ENCODE measurements at places on chromosomes 6 and 20.

- no peak for DNase-seq
These were observed 55.4 kb upstream of the BMP2 start for GRCh38 chr20:6711951-6712649.

GRCh38 chr6:27863962-27864905, 48.0 kb downstream of the OR2B2 start:
- DNase-seq, result no peak

DNA sequence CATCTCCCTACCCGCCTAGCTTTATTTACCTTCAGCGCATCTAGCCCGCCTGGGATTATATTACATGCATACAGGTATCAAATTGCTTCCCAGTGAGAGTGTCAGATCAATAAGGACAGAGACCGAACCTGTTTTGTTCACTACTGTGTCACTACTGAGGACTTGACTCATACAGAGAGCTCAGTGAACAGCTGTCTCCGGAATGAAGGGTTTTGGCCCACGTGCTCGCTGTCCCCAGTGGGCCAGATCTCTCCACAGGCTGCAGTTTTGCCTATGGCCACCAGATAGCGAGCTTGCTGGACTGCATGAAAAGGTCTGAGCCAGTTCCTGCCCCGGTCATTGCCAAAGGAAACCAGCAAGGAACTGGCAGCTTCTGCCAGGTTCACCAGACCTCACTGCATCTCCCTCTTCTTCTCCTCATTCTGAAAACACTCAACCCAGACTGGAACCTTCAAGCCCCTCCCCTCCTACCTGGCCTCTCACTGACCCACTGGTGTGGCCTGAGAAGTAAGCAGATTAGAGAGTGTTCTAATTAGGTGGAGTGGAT, 150.8 kb downstream of the ZMYND8 start:
- DNase-seq, result no peak

GRCh38 chr6:82842721-82843120, 222.9 kb downstream of the UBE3D start:
- DNase-seq, result no peak

GRCh38 chr6:133632206-133632605, 256.7 kb upstream of the TCF21 start:
- no peak for DNase-seq

DNA sequence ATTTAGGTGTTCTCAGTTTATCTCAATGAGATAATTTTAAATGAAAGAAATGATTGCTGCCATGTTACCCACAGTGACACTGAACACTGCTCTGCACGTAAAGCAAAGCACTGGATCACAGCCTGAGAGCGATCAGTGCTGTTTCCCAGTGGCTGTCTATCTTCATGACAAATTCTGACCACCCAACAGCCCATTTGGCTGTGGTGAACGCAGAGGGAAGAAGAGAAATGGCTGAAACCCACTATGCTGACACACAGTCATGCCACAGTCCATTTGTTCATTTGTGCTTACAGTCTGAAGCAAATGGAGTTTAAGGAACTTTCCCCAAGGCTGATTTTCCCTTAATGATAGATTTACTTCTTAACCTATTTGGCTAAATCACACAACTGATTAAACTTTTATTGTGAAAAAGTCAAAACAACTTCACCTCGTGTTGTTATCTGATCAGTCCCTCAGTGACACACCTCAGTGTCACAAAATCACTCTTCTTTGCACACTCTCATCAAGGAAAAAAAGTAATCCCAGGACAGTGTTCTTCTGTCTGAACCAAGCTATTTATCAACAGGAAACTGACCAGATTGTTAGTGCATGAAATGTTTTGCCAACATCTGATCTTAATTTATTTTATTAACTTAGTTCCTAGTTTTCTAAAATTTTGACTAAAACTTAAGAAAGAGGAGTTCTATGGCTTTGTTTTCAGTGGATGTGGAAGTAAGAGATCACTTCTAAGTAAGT, 225.1 kb downstream of the TBX18 start:
- no peak for DNase-seq

DNA sequence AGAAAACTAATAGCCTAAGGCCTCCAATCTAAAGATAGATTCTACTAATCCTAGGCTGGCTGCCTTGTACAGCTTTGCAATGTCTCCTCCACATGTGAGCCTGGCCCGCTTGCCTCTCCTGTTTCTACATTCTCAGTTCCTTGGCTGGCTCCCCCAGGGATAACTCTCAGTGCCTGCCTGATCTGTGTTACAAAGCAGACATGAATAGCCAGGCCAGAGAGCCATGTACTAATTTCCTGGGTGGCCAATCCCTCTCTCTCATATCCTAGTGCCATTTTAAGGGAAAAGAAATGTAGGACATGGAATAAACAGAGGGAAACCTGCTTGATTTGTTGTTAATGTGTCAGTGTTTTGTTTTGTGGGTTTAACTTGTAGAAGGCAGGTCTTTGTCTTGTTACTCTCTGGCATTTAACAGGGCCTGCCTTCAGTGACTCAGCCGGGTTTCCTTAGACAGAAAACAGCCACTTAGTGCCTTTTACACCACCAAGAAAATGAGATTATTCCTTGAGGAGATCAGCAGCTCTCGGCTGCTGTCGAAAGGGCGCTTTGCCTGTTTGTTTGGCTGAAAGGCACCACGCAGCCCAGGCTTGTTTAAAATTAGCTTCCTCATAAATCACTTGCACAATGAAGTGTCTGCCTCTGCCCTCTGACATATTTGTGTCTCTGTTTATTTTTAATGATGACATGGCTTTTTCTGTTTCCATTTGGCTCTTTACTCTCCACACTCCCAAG, 702.7 kb downstream of the MAFB start:
- peak; percentile 15 for DNase-seq

GRCh38 chr6:130593200-130593599, 227.4 kb downstream of the TMEM200A start:
- DNase-seq, result no peak

DNA sequence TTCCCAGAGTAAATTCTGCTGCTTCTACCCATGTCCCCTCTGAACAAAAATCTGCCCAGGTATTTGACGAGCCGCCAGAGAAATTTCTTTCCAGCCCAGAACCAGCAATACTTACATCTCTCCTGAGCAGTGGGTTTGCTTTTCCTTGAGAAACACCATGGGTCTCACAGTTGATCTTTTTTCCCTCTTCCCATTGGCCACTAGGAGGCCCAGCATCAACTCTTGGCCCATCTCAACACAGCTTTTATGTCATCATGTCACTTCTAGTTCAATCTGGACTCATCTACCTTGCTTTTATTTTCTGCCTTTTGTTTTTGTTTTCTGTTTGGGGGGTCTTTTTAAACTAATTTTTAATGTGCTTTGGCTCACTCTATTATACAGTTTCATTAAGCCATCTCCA, 18.8 kb downstream of the MAFB start:
- no peak for DNase-seq

- no peak for DNase-seq
These were observed 108.9 kb upstream of the AHI1 start for GRCh38 chr6:135606392-135606791.

GRCh38 chr6:49888742-49889431, 22.6 kb upstream of the CRISP1 start:
- DNase-seq, result no peak

- DNase-seq, result no peak
These were observed 25.7 kb downstream of the KCNK5 start for GRCh38 chr6:39203436-39204159.

- DNase-seq, result no peak
These were observed 293.2 kb upstream of the QKI start for GRCh38 chr6:163121270-163121669.

DNA sequence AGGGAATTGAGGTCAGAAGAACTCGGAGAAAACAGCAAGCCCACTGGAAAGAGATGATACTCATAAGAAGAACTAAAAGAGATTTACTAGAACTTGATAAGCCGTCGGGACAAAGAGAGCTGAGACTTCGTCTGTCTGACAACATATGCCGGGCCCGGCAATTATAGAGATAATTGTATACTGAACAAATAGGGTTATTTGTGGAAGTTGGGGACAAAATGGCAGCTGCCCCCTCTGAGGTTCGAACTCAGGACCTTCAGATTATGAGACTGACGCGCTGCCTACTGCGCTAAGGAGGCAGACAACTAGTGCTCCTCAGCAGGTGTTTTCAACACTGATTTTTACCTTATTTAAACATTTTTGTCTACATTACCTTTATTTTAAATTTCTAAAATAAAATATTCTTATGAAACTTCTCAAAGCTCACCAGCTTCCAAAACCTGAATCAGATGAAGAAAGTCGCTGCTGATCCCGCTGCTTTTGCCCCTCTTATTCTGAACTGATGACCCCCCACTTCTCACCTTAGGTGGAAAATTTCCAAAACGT, 29.3 kb upstream of the TRIM27 start:
- no peak for DNase-seq

DNA sequence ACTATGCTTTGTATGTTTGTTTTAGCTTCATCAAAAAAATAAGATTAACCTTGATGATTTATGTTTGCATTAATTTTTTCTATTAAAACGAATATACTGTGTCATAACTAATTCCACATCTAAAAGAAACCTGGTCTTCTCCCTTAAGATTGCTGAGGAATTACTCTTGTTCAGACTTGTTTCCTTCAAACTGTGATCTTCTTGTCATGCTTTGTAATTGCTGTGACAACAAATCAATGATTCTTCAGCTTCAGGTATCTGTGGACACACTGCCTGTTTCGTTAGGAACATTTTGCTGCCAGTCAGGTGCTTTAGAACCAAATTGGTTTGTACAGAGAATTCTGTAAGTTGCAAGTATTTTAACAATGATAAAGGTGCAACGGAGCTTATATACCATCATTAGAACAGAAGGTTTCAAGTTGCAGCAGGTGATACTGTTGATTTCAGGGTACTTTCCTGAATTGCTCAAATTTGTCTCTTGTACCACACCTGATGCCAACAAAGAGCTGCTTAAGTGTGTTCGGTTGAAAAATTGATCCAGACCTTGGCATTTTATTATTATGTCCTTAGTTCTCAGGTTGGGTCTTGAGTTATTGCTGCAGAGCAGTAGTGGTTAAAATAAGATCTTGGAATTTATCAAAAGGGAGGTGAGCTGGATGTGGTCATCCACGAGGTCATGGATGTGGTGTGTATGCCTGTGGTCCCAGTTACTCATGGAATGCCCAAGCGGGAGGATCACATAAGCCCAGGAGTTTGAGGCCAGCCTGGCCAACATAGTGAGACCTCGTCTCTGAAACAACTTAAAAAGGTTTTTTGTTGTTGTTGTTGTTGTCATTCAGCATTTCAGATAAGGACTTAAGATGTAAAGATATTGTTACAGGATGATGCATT, 19.5 kb downstream of the SYTL3 start:
- DNase-seq, result no peak

GRCh38 chr6:22042706-22043105, 254.1 kb downstream of the PRL start:
- no peak for DNase-seq

GRCh38 chr6:136210398-136211165, 39.5 kb downstream of the MTFR2 start:
- DNase-seq, result no peak

DNA sequence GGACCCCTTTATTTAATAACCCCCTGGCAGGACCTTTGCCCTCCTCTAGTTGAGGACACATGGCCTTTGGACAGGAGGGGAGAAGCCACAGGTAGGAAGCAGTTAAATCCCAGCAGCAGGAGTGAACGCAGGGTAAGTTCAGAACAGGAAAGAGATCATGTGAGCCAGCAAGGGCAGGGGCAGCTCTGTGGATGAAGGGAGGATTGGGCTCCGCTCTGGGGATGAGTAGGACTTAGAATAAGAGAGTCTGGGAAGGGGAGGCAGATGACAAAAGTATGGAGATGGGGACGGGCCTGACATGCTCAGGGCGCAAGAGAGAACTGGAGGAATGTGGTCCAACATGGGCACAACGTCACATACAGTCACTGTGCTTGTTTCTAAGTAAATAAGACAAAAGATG, 89.0 kb downstream of the NDUFAF5 start:
- no peak for DNase-seq

DNA sequence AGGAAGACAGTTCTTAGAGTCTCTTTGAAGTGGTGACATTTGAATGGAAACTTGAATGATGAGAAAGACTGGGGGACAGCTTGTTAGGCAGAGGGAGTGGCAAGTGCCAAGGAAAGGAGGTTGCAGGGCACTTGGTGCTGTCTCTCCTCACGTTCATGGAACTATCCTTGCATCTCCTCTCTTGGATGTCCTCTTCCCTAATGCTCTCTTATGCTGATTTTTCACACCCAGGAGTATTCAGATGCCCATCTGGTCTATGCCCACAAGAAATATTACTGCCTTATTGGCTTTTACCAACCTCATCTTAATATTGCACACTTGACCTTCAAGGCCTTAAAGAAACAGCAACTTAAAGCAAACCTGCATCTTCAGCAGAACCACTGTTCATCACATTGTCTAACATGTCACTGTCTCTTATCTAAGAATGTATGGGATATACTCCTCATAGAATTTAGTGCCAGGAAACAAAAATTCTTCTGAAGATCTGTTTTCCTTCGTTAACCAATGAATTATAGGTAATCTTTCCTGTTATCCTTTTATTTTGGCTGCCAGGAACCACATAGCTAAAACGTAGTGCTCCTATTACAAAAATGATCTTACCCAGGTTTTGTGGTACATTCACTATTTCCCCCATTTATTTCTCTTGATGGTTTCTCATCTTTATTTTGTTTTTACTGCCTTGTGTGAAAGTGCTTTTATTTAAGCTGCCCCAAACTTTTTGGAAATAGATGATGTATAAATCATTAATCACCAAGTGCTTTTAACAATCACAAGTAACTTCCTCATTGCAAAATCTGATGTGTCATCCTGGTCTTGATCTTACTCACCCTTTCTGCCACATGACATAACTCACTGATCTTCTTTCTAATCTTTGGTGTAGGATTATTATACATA, 12.8 kb downstream of the RGS17 start:
- DNase-seq, result no peak

DNA sequence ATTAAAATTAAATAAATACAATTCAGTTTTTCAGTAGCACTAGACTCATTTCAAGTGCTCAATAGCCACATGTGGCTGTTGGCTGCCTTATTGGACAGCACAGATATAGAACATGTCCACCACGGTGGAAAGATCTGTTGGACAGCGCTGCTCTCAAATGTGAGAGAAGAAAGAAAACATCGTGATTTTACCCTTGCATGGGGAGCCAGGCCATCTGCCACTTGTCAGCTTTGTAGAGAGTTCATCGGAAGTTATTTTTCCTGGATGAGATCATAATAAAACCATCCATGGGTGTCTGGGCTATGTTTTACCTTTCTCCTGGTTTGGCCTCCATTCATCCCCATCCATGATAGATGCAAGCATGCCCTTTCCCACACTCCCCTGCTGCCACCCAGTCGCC, 5.8 kb upstream of the KIF3B start:
- no peak for DNase-seq

GRCh38 chr20:58657262-58657661, 6.2 kb downstream of the STX16 start:
- DNase-seq, result no peak

DNA sequence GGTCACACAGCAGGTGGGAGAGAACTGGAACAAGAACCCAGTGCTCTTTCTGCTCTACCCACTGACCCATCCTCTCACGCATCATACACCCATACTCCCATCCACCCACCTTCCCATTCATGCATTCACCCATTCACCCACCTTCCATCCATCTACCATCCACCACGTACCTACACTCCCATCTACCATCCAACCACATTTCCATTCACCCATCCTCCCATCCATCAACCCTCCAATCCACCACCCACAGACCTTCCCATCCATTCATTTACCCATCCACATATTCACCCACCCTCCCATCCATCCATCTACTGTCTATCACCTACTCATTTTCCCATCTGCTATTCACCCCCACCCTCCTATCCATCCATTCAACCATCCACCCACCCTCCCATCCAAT, 17.2 kb upstream of the RSPO4 start:
- no peak for DNase-seq
